Amniotic stem cell (primary cell): ENCODE measurements at places on chromosomes 4 and X.
A peak's percentile ranks its signal among the peaks of the same experiment; 100 is the strongest.

- no peak for DNase-seq
These were observed 387.3 kb downstream of the SPRY1 start for GRCh38 chr4:123783921-123784320.

- no peak for DNase-seq
These were observed 620.4 kb downstream of the KCNIP4 start for GRCh38 chr4:21327976-21328700.

- no peak for DNase-seq
These were observed 129.2 kb upstream of the TRIM2 start for GRCh38 chr4:153074936-153075630.

- no peak for DNase-seq
These were observed 106.2 kb upstream of the FRMPD4 start for GRCh38 chrX:12032082-12032481.

DNA sequence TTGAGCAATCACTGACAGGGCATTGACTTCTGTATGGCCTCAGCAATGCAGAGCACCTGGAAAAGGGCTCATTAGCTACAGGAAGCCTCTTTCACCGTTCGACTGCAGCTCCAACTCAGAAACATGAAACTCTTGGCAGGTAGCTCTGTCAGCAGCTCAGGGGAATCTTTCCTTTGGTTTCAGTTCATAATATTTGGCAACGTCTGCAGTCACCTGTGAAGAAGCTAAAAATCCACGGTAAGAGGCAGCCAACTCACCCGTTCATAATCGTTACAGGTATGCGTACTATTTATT, 354.9 kb downstream of the CAMK2D start:
- no peak for DNase-seq

DNA sequence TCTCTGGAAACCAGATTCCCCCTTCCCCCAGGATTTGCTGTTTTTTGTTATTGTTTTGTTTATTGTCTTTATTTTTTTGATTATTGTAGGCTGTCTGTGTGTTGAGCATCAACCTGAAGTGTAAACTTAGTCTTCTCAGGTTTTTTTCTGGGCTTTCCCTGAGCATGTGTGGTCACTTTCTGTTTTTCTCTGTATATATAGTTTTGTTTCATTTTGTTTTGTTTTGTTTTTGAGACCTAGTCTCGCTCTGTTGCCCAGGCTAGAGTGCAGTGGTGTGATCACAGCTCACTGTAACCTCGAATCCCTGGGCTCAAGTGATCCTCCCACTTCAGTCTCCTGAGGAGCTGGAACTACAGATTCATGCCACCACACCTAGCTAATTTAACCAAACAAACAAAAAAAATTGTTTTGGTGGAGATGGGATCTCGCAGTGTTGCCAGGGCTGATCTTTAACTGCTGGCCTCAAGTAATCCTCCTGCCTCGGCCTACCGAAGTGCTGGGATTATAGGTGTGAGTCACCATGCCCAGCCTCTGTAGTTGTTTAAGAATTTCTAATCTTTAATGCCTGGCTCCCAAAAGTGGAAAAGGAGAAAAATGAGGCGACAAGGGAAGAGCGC, 9.1 kb downstream of the IL13RA1 start:
- no peak for DNase-seq

- DNase-seq = no peak
These were observed 168.8 kb upstream of the PDE5A start for GRCh38 chr4:119797238-119797894.

- no peak for DNase-seq
These were observed 73.7 kb upstream of the DUSP21 start for GRCh38 chrX:44770121-44770520.

GRCh38 chrX:135572436-135572835, 52.0 kb downstream of the INTS6L start:
- no peak for DNase-seq

GRCh38 chr4:142285222-142285583, 560.9 kb downstream of the INPP4B start:
- no peak for DNase-seq

- DNase-seq = no peak
These were observed 17.8 kb downstream of the LAS1L start for GRCh38 chrX:65516756-65517155.

- no peak for DNase-seq
These were observed 444 bp upstream of the APBB2 start for GRCh38 chr4:41214825-41215146.

- DNase-seq = peak; percentile 10
These were observed 513.6 kb upstream of the PITX2 start for GRCh38 chr4:111136438-111136837.

- DNase-seq = no peak
These were observed 105.8 kb upstream of the TRIM2 start for GRCh38 chr4:153098427-153098826.

GRCh38 chr4:168551945-168552695, 55.3 kb downstream of the PALLD start:
- DNase-seq = no peak

GRCh38 chrX:136269921-136270320, 18.7 kb upstream of the MAP7D3 start:
- no peak for DNase-seq

DNA sequence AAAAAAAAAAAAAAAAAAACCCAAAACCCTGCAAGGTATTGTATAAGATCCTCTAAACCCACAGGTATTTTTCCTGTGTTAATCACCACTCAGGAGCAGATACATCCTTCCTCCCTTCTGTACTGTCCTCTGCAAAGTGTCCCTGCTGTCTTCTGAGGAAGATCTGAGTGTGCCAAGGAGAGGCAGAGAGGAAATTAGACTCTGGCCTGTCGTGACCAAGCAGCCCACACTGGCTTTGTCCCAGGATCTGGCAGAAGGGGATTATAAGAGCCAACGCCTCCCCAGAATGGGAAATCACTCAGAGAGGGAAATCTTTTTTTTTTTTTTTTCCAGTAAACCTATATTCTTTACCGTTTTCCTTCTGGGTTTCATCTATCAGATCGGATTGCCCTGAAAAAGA, 39.6 kb downstream of the PTCHD1 start:
- no peak for DNase-seq

DNA sequence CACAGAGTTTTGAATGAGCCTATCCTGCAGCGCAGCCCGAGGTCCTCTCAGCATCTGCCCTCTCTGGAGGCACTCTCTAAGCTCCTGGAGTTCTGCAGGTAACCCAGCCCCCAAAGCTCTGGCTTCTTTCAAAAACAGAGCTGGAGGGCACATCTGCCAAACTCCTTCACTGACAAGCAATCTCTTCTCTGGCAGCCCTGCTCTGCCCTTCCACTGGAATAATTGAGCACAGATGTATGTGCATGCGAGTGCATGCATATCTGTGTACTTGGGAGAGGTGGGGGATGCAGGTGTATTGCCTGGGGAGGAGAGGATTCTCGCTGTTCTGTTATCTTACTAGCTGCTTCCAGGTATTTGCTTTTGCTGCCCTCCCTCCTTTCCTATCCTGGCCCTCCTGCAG, 22.2 kb upstream of the PLP1 start:
- no peak for DNase-seq

GRCh38 chr4:36349938-36350549, 68.6 kb downstream of the DTHD1 start:
- DNase-seq = no peak

GRCh38 chr4:73222466-73223257, 35.9 kb downstream of the ANKRD17 start:
- DNase-seq = peak; percentile 87

GRCh38 chr4:660401-660800, 13.7 kb downstream of the ATP5ME start:
- DNase-seq = no peak

DNA sequence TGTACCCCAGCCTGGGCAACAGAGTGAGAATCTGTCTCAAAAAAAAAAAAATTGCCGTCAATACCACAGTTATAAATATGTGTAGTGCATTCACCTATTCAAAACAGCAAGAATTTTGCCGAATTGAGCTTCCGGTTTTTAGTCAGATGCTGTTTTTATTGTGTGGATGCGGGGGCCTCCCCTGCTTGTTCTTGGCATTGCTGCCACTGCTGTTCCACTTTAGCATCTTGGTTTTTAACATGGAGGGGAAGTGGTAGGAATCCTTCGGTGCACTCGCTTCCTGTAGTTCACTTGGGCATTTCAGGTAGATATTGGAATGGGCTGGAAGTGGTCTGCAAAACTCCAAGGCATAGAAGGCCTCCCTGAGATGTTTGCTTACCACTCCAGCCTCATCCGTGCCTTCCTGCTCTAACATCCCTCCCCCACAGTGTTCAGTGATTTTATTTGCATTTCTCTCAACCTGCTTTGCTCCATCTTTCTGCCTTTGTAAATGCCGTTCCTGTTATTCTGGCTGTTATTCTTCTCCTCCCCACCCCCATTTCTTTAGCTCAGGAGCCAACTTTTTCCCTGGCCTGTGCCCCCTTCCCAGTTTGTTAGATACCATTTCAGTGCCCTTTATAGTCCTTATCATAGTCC, 25.5 kb downstream of the MOB1B start:
- DNase-seq = no peak

- DNase-seq = no peak
These were observed 66.7 kb downstream of the GPRASP3 start for GRCh38 chrX:102787283-102787682.

- no peak for DNase-seq
These were observed 16.9 kb upstream of the MED28 start for GRCh38 chr4:17597517-17597916.

DNA sequence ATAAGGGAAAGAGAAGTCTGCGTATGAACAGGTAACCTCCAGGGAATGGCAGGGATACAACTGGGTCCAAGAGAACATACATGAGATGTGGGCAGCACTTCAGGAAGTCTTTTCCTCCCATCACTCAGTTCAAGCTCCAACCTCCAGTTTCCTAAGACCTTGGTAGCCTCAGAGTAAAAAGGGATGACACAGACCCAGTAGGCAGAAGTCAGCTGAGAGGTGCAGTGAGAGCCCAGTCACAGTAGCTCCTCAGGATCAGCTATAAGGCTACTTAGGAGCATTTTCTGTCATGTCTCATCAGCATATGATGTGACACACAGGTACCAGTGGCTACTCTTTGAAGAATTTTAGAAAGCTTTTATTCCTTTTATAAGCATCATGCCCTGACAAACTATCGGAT, 12.5 kb upstream of the STS start:
- no peak for DNase-seq

- no peak for DNase-seq
These were observed 126.1 kb downstream of the INPP4B start for GRCh38 chr4:142719854-142720541.

DNA sequence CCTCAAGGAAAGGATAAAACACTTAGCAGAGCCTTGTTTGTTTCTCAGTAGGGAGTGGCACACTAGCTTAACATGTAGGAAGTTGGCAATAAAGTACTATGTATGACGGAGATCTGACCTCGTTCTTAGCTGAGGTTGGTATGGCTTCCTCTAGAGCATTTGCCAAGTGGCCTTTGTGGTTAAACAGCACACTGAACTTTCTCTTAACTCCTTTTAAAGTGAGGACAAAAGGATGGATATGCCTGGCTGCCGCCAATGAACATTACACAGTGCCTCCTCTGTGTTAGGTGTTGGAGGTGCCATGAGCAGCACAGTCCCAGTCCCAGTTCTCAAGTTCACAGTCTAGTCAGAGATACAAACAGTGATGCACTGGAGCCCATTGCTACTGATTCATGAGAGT, 54.4 kb downstream of the VGLL1 start:
- no peak for DNase-seq

GRCh38 chr4:79877511-79877910, 195.5 kb downstream of the ANTXR2 start:
- no peak for DNase-seq

GRCh38 chrX:123971982-123972381, 10.5 kb downstream of the STAG2 start:
- DNase-seq = no peak
